ENCODE measurements at places on chromosomes 6 and 20.
A peak's percentile ranks its signal among the peaks of the same experiment; 100 is the strongest.

DNA sequence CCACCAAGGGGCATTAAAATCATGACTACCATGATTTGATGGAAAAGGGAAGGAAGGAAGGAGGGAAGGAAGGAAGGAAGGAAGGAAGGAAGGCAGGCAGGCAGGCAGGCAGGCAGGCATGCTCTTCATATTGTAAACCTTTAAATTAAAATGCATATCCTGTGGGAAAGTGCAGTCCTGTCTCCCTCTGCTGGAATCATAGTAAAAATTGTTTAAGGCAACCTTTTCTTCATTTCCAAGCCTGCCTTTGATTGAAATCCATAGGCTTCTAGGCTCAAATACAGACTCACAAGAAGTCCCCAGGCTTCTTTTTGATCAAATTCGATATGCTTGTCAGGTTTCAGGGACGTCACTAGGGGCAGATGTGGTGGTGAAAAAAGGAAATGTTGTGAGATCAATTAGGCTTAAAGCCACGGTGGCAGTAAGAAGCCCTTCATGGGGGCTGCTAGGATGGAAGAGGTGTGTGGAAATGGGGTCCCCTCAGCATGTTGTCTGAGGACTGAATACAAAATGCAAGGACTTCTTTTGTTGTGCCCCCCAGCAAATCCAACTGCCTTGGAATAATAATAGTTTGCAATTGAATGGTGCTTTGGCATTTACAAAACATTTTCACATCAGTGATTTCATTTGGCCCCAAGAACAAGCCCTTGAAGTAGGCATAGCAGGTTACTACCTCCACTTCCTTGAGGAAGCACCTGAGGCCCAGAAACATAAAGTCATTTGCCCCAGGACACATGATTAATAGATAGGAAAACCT is 25.6 kb upstream of the GABRR1 start:
- DNase-seq: no peak

GRCh38 chr6:14720411-14721102 is 525.3 kb upstream of the JARID2 start:
- no peak for DNase-seq

GRCh38 chr6:167569879-167570278 is 245.0 kb downstream of the TTLL2 start:
- no peak for DNase-seq

DNA sequence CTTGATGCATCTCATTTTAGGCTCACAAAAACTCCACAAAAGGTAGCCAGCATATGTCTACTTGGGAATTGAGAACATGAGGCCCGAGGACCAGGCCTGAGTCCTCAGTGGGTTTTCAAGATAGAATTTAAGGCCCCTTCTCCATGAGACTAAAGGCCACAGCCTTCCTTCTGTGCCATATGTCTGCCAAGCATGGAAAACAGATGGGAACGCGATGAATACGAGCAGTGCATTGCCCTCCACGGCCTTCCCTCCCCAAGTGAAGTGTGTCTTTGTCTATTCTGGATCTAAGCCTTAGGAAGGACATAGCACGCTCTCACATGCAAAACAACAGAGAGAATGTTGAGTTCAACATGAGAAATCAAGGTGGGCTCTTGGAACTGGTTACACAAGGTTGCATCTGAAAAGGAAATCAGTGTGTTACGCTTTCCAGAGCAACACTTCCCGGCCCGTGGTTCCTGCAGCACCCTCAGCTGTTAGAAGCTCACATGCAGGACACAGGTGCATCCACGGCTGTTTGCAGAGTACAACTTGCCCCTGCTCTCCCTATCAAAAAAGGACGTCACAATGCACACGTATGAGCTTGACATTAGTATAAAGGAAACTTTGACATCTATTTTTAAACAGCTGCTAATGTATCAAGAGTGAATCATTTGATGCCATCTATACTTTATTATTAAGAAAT is 229.9 kb downstream of the NRN1 start:
- no peak for DNase-seq

DNA sequence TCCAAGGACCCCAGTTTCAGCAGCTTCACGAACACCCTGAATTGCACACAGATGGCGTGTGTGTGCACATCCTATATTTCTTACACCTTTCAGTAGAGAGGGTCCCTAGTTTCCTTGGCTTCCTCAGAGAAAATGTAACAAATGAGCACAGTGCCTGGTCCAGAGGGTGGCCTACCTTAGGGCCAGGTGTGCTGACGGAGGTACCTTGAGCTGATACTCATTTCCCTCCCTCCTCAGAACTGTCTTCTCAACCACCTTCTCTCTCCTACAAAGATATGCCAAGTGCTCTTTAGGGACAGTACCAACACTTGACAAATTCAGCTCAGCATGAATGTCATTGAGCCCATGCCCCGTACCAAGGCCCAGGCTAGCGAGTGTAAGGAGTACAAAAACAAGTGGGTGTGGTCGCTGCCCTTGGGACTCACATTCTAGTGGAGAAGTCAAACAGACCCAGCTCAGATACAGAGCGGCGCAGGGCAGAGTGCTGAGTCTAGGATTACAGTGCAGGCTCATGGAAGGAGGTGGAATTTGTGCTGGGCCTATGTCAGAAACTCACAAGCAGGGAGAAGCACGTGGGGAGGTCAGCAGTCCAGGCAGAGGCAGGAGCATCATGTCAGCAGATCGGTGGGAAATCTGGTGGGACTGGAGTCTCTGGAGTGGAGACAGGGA is 9.6 kb upstream of the BPHL start:
- DNase-seq: no peak

DNA sequence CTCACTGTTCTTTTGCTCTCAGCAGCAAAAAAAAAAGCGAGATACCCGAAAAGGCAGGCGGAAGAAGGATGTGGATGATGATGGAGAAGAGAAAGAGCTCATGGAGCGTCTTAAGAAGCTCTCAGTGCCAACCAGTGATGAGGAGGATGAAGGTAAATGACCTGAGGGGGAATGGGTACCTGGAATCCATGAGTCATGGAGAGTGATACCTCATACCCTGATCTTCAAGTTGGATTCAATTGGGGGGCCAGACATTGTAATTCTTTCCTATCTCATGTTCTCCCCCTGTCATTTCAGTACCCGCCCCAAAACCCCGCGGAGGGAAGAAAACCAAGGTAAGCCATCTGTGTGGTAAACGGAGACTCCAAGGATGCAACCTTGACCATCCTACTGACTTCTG is 6.8 kb downstream of the ABCF1 start:
- no peak for DNase-seq

DNA sequence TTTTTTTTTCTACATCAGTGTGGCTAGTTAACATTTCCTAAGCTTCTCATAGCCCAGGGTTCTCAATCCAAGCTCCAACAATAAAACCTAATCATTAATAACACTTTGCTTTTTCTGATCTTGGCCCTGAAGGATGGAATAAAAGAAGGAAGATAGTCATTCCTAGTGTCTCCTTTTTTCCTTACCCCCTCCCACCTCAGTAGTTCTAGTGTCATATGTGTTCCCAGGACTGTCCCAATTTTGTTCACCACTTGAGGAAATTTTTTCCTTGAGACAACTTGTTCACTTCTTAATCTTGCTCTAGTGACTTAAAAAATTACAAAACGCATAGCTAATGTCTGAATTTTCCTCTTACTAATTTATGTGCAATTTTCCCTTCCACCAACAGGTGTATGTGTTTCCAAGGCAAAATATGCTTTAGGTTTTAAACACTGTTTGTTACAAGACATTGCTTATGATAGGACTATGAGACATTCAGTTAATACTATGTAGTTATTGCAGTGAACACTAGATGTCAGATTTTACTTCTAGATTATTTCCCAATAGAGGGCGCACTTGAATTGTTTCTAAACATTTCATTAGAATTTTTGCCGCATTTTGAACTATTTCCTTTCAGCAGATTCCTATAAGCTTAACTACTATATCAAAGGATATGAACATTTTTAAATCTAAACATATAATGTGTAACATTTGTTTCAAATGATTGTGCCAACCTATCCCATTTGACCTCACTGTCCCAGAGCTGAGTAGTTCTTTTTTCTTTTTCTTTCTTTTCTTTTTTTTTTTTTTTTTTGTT is 18.5 kb upstream of the C6orf141 start:
- DNase-seq: no peak

DNA sequence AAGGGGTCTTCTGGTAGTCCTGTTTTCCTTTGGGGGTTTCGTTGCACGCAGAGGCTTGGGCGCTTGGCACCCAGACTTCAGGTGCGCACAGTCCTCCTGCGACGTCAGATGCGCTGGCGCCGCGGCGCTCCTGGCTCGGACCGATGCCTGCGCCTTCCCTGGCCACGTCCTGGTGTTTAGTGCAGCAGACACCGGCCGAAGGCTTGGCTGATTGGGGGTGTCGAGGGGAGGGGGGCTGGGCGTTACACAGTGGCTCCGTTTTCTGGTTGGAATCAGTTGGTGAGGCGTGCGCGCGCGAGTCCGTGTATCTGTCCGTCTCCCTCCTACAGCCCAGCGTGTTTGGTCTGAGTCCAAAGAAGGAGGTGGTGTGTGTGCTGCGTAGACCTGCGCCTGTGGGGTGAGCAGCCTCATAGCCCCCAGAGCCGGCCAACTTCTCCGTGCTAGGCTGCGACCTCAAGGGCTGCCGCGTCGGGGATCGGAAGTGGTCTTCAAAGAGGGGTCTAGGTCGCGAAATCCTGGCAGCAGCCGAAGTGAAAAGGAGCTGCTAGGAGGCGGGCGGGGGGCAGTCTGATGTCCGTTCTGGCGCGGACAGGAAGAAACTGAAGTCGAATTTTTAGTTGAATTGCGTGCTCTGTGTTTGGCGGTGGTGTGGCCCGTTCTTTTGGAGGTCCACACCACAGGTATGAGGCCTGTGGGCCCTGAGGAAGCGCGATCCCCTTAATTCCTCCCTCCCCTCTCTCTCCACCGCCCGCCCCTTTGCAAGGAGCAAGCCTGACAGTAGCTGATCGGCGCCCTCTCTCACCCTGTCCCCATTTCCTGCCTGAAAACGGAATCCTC is 1.5 kb downstream of the SYNDIG1 start:
- no peak for DNase-seq

GRCh38 chr20:49569411-49570115 is 1.6 kb upstream of the PTGIS start:
- no peak for DNase-seq

DNA sequence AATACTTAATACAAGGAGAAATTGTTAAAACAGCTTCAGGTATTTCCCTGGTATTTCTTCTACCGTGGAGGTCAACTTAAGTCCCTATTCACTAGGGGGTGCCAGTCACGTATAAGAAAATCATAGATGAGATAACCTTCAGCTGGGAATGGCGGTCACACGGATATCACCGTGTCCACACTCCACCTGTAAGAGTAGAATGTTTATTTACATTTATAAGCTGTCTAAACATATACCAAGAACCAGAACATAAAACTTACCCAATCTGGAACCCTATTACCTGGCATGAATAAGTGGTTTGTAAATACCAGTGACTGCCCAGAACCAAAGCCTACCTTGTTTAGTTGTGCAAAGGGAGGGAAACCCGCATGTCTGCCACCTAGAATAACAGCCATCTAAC is 1.9 kb upstream of the ELOVL4 start:
- DNase-seq: no peak

DNA sequence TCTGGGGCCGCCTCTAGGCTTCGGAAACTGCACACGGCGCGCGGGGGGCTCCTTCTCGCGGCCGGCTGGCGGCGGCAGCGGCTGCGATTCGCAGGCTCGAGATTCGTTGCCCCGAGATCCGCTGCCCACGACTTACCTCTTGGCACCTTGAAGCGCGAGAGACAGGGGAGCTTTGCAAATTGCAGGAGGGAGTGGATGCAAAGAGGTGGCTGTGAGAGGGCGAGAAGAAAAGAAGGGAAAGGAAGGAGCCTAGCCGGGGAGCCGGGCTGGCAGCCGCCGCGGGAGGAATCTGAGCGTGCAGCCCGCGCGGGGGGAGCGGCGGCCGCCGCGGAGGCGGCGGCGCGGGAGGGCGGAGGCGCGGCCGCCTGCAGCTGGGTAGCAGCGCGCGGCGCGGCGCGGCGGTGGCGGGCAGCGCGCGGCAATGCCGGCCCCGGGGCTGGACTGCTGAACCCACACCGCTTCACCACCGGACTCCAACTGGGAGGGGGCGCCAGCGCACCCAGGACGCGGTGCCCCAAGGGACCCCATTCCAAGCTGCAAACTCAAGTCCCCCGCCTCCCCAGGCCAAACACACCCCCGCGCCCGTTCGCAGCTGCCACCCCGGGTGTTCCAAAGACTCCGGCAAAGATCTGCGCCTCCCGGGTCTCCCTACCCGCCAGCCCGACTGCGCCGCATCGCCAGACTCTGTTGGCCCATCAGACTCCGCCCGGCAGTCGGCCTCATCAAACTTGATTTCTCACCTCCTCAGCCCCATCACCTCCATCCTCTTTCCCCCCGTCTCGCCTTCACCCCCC is 44.2 kb upstream of the SUPT3H start:
- peak; percentile 33 for DNase-seq

DNA sequence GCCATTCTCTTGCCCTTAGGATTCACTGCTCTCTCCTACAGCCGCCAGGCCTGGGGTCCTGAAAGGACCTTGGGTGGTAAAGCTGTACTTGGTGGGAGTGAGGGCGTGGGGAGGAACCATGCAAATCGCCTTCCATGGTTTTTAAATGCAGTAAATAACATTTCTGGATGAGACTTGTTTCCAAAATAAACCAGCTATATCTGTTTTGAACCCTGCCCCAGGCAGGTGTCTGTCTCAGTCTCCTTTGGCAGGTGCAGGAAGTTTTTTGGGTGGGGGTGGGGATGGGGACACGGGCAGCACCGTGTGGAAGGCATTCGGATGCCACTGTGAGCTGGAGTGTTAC is 14.3 kb downstream of the ITPA start:
- DNase-seq: no peak

GRCh38 chr20:61849822-61850221 is 215.9 kb downstream of the TAF4 start:
- no peak for DNase-seq
